Left renal cortex interstitium (tissue), 4 donors: ENCODE measurements at places on chromosomes 13 and 19.

GRCh38 chr19:42143341-42144234 lies 11.3 kb upstream of the POU2F2 start:
- DNase-seq = peak; percentile 44

DNA sequence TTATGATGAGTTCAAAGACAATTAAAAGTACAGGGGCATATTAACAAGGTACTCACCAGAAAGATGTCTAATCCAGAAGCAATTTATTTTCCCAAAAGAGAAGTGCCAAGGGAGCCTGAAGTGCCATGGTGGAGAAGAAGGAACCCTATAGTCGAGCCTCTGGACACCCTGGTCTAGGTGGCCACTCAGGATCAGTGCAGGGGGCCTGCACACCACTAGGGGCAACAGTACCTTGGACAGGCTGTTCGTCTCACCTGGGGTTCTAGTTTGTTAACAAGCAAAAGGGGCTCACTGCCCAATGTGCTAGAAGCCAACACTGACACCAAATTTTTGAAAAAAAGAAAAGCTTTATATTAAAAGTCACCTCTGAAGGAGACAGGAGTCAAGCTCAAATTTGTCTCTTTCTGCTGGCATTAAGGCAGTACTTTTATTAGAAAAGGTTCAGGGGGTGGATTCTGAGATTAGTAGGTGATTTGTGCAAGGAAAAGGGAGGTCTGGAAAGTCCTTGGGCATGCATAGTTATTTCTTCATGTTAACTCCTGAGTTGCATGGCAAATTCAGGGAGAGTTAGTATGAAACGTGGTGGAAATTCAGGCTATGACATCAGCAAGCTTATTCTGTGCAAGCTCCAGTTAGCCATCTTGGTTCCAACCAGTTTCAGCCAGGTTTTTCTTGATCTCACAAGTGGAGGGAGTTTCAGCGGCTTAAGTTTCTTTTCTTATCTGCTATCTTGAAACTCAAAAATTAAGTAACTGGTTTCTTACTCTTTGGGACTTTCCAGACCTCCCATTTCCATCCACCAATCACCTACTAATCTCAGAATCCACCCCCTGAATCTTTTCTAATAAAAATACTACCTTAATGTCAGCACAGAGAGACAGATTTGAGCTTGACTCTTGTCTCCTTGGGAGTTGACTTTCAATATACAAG lies 884 bp upstream of the CBY2 start:
- no peak for DNase-seq

DNA sequence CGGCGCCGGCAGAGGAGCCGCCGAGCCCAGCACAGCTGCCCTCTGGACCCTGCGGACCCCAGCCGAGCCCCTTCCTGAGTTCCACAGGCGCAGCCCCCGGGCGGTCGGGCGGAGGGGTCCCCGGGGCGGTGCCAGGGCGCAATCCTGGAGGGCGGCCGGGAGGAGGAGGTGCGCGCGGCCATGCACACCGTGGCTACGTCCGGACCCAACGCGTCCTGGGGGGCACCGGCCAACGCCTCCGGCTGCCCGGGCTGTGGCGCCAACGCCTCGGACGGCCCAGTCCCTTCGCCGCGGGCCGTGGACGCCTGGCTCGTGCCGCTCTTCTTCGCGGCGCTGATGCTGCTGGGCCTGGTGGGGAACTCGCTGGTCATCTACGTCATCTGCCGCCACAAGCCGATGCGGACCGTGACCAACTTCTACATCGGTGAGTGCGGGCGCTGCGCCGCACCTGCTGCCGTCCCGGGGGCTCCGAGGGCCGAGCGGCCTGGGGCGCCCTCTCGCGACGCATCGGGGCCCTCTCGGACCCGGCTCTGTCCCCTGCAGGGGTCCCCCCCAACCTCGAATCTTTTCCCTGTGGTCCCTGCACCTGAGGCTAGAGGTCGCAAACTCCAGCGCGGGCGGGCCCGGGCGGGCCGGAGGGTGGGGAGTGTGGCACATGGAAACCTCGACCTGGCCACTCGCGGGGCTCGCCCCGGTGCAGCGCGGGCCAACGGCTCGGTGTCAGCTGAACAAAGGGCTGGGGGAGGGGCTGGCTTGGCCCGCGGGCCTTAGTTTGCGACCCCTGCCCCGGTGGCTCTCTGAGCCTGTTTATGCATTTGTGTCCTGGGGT lies at the start of gene KISS1R:
Gene KISS1R (plus strand): TSS at position 11 of the 829 bp plus-strand sequence. CDS start 170 bp downstream, at position 181.
- DNase-seq = no peak

GRCh38 chr19:56405062-56405461 lies 930 bp downstream of the ZNF583 start:
- no peak for DNase-seq

DNA sequence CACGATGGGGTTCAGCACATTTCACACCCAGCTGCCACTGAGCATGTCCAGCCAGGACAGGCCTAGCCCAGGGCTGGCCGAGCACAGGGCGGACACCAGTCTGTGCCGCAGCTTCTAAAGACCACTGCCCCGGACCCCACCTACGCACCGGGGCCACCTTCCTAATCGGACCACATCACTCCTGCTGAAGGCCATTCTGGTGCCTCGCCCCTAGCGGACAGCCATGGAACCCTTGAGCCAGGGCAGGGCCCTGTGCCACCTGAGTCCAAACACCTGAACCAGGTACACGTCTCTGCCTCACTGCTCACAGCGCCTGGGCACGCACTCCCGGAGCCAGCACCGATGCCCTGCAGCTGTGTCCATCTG lies 8.4 kb upstream of the C13orf46 start:
- no peak for DNase-seq

DNA sequence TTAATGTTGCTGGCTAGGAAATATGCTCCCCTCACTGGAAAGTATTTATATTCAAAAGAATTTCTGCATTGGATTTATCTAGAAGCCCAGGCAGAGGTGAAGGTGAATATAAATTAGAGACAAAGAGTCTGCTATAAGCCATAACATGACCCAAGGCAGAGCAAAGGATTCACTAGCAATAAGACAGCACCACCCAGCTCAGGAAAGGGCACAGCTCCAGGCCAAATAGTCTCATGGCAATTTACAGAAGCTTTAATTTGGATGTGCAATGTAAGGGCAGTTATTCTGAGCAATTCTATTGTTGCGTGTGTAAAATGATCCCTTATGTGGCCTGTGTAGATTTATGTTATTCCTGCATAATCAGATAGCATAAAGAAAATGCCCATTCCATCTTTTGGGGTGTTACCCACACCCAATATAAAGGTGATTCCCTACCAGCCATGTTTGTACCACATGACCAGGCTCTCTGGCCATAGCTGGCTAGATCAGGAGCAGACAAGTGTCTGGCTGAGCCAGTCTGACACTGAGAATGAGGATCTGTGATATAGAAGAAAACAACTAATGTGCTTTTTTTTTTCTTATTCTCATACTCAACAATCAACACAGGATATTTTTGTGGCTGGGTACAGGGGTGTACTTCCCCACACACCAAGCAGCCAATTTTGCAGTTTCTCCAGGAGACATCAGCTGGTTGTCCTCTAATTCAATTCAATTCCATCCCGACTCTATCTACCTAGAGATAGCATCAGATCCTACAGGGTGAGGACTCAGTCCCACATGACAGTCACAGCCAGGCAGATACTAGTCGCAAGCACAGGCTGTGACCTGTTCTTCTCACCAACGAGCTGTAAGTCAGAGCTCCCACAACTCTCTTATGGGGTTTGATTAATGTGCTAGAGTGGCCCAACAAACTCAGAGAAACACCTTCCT lies 181.4 kb downstream of the KCTD15 start:
- no peak for DNase-seq

DNA sequence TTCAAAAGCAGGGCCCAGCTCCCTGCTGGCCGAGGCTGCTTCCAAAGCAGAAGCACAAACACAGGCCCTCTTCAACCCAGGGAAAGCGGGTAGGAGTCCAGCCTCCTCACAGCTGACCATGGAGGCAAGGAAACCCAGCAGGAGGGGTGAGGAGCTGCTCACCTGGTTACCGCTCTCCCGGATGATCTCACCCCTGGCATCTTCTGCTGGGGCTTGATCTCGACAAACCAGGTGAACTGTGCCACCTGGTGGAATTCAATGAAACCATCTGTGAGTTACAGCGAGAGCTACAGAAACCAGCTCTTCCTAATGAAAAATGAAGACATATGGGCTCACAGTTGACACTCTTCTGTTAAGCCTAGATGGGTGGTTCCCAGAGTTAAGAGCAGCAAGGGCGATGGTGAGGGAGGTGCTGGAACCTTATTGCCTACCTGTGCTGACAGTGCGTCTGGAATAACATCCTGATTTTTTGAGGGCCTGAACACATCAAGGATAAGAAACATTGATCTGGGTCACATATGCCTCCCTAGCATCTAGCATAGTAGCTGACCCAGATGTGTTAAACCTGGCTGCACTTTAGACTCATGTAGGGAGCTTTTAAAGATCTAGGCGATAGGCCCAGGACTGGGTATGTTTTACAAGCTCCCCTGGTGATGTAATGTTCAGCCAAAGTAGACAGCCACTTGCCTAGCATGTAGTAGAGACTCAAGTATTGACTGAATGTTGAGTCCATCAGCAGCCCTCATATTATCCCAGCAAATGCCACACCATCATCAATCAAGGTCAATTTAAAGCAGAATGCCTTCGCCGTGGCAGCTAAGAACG lies 6.1 kb downstream of the DHRS12 start:
- DNase-seq = peak; percentile 64

- no peak for DNase-seq
Observed at GRCh38 chr19:10742476-10742875, 24.6 kb downstream of the DNM2 start.

DNA sequence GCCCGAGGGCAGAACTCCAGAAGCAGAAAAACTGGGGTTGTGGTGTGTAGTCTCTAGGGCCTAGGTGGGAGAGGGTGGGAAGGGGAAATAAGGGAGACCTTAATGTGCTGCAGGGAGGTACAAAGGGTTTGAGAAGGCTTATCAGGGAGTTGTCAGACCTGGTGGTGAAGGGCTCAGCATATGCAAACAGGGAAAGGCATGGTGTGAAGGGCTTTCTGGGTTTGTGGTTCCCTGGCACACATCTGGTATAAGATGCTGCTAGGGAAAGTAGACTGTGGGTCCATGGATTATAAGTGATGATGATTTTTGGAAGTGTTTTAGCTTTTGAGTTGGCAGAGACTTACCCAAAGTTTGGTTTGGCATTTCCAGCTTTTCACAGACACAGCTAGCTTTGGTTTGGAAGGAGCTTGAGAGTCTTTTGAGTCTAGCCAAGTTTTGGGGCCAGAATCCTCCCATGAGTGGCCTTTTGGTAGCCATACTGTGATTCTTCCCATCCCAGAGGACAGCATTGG lies 2.2 kb downstream of the TRIM28 start:
- DNase-seq = no peak

DNA sequence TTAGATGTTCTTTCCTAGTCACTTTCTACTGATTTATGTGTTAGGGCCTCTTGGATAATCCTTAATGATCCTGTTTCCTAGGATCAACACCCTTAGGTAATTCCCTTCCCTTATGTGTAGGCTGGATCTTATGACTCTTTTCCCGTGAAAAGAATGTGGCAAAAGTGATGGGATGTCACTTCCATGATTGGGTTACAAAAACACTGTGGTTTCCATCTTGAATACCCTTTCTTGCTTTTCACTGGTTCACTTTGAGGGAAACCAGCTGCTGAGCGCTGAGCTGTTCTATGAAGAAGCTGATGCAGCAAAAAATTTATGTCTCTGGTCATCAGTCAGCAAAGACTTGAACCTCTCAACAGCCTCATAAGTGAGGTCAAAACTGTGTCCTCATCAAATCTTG lies 609.4 kb downstream of the OLFM4 start:
- DNase-seq = peak; percentile 40

DNA sequence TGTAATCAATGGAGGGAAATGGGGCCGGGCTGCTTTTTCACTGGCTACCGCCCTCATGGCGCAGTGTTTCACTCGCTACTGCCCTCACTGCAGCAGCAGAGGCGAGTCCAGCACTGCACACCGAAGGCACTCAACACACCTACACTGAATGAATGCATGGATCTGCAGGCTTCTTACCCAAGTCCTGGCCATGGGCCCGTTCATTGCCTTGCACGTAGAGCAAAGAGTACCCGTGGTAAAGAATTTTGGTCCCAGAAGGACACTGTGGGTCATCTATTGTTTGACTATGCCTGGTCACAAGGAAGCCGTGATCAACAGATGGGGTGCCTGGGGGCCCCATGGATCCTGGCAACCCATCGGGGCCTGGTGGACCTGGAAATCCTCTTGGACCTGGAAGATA lies 144.9 kb downstream of the COL4A1 start:
- no peak for DNase-seq

- DNase-seq = no peak
Observed at GRCh38 chr19:12937093-12937926, 1.1 kb upstream of the CALR start.

- no peak for DNase-seq
Observed at GRCh38 chr19:45250832-45251451, at the start of gene MARK4. Gene MARK4, plus strand, starts transcription at chr19:45251271. Its CDS starts 318 bp downstream, at chr19:45251589.

DNA sequence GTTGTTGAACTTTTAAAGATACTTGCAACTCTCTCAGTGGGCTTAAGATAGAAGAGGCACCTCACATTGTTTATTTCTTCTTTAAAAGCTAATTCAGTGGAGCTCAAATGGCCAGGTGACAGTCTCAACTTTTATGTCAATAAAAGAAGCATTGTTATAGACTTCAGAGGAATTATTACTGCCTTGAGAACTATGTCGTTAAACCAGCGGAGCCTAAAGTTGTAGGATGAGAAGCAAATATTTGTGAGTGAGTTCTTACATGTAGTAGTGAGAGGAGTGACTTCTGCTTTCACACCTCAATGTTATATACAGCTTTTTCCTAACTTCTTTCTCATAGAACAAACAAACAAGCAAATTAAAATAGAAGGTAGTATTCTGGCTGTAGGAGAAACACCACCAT lies 31.2 kb upstream of the DGKH start:
- DNase-seq = no peak

- DNase-seq = no peak
Observed at GRCh38 chr19:41889896-41890295, 6.9 kb downstream of the ARHGEF1 start.

GRCh38 chr19:50490991-50491472 lies 14.4 kb upstream of the GARIN5A start:
- no peak for DNase-seq

DNA sequence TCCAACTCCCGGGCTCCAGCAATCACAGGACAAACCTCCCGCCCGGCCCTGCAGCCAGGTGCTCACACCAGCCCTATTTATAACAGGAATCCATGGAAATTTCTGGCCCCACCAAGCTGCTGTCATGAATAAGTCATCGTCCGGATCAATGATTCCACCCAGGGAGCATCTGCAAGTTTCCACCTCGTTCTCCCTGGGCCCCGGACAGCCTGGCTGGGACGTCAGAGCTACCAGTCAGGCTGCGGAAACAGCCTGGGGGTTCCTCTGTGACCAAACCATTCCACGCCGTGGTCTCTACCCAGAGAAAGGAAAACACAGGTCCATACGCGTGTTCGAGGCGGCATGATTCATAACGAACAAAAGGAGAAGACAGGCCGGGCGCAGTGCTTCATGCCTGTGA lies 20.7 kb upstream of the PTBP1 start:
- DNase-seq = no peak

GRCh38 chr19:2770055-2771013 lies 12.7 kb downstream of the SGTA start:
- no peak for DNase-seq
